Stimulated activated CD4-positive, alpha-beta T cell treated with anti-CD3 and anti-CD28 coated beads, Interleukin-15, amount 100 ng/mL, for 24 hours (primary cell): ENCODE measurements at places on chromosomes 4 and X.

DNA sequence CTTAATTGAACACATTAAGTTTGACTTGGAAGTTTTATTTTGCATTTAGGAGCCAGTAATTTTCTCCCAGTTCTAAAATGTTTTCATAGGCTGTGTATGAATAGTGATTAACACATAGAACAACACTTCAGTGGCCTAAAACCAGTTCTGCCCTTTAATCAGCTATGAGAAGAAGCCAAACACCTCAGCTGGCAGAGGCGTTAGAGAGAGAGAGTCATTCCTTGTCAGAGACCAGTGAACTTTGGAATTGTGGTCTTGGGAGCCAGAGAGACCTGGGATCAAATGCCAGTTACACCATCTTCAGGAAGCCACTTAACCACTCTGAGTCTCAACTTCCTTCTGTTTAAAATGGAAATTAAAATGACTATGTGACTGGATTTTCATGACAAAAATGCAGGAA, 39.3 kb upstream of the PRPS2 start:
- DNase-seq, result no peak

- no peak for DNase-seq
Measured at GRCh38 chrX:19926095-19926494, 38.7 kb upstream of the SH3KBP1 start.

GRCh38 chr4:167025670-167026069, 208.6 kb downstream of the SPOCK3 start:
- DNase-seq, result no peak

- no peak for DNase-seq
Measured at GRCh38 chr4:33052241-33052640, 2332.1 kb downstream of the PCDH7 start.

DNA sequence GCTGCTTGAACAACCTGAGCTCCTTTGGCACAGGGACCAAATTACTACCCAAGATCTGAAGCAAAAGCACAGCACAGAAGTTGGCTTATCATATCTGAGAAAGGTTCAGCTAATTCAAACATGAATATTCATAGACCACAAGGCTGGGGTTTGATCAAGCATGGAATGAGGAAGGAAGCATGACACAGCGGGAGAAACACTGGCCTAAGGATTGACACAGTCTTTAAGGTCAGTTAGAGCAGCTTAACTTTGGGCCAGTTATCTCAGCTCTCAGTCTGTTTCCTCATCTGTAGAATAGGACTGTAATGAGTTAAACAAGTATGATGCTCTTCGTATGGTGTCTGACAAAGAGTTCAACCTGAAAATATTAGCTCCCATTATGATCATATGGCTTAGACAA, 88.5 kb upstream of the CBR4 start:
- no peak for DNase-seq

DNA sequence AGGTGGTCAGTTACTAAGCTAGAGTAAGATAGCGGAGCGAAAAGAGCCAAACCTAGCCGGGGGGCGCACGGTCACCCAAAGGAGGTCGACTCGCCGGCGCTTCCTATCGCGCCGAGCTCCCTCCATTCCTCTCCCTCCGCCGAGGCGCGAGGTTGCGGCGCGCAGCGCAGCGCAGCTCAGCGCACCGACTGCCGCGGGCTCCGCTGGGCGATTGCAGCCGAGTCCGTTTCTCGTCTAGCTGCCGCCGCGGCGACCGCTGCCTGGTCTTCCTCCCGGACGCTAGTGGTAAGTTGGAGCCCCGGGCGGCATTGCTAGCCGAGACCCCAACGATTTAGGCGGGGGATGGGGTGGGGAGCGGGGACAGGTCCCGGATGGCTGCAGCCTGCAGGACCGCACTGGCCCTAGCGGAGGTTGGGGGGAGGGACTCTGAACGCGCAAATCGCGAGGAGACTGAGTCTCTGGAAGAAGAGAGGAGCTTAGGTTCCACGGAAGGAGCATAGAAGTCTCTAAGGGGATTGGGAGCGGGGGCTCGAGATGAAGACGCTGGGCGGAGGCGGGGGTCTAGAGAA, 573 bp downstream of the HTR2C start:
- DNase-seq, result no peak

DNA sequence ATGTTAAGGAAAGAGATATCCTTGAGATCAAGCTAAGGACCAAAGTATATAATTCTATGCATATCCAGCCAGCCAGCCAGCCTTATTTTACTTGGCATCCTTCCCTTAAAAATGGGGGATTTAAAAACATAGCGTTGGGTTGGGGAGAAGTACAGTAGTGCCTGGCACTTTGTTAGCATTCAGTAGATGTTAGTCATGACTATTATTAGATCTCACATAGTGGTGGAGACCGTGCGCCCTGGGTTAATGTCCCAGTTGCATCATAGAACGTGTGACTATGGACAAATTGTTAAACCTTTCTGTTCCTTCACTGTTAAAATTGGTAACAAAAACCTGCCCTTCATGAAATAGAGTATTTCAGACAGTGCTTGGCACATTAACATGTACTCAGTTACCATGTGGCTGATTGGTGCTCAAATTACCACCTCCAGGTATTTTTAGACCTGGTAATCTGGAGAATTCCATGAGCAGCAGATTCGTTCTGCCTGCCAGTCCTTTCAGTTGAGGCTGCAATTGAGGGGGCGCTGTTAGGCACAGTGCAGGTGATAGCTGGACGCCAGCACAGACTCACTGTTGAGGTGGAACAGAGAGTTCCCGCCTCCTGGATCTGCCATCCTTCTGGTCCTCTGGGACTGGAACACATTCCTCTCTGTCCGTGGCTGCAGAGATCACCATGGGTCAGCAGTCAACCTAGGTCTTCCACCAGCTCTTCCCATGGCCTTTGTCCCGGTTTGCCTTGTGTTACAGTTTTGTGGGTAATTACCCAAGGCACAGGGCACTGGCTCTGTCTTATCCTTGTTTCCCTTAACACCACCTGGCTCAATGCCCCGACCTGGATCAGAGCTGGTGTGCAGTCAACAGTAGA, 31.7 kb downstream of the RBBP7 start:
- no peak for DNase-seq

GRCh38 chr4:62199291-62199810, 999.2 kb downstream of the ADGRL3 start:
- DNase-seq, result no peak

DNA sequence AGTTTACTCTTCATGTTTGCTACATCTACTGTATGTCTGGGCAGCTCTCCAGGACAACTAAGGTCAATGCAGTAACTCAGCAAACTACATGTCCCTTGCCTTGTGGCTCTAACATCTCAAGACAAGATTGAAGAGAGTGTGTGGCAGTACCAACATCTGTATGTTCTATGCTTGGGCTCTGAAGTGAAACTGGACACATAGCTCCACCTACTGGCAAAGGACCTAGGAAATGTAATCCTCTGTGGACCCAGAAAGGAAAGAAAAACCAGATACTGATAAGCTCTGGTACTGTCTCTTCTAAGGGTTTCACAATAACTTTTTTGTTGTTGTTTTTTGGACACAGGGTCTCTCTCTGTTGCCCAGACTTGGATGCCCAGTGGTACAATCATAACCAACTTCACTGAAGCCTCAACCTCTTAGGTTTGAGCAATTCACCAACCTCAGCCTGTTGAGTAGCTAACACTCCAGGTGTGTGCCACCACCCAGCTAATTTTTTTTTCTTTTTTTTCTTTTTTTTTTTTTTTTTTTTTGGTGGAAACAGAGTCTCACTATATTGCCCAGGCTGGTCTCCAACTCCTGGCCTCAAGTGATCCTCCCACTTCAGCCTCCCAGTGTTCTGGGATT, 64.1 kb downstream of the QDPR start:
- DNase-seq, result peak; percentile 57
